ENCODE measurements at places on chromosomes 16 and 17. TPM values are rescaled to one million over a fixed set of nuclear protein-coding genes. Genes with fewer than 3 reads are reported as not detected.

METTL16 gene
- total RNA-seq = 9.4 TPM

SOX15 gene
- total RNA-seq = not detected

TMEM238L gene
- total RNA-seq = not detected

SHCBP1 gene
- total RNA-seq = 8.3 TPM

ADORA2B gene
- total RNA-seq = 108 TPM

CACNG3 gene
- total RNA-seq = not detected

SLC6A2 gene
- total RNA-seq = not detected

ITPRIPL2 gene
- total RNA-seq = 27.0 TPM

CANT1 gene
- total RNA-seq = 43.4 TPM

CD300LB gene
- total RNA-seq = not detected

CACNG1 gene
- total RNA-seq = not detected

ZC3H7A gene
- 21.8 TPM for total RNA-seq

SLC13A5 gene
- 0.15 TPM for total RNA-seq

CSH2 gene
- total RNA-seq = not detected
